ENCODE measurements at places on chromosomes 3 and 15.

DNA sequence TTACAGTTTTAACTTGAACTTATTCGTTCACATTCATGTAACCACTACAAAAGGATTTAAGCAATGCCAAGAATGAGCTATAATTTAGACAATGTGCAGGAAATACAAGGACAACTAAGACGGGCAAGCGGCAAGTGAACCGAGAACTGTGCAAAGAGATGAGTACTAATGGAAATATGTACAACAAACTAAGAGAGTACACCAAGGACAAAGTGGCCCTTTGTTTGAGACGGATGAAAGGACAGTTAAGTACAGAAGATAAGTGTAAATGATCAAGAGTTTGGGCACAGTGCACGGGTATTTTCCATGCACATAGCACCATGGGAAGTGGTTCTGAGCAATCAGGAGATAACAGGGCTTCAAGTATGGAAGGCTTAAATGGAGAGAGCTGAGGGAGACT is 281.7 kb downstream of the ROBO2 start:
- no peak for DNase-seq

DNA sequence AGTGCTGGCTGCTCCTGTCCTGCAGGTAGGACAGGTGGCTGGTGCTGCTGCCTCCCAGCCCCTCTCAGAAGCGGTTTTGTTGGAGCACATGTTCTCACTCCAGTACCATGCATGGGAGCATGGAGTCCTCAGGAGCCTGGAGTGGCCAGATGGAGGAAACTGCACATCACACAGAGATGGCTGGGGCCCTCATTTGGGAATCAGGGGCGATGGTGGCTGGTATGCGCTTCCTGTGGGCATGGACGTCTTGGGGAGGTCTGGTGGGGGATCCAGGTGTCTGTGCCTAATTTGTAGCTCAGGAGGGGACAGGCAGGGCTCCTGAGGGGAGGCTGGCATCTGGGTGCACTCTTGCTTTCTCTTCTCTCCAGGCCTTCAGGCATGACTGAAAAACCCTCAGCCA is 168.2 kb downstream of the KLF13 start:
- DNase-seq = no peak

DNA sequence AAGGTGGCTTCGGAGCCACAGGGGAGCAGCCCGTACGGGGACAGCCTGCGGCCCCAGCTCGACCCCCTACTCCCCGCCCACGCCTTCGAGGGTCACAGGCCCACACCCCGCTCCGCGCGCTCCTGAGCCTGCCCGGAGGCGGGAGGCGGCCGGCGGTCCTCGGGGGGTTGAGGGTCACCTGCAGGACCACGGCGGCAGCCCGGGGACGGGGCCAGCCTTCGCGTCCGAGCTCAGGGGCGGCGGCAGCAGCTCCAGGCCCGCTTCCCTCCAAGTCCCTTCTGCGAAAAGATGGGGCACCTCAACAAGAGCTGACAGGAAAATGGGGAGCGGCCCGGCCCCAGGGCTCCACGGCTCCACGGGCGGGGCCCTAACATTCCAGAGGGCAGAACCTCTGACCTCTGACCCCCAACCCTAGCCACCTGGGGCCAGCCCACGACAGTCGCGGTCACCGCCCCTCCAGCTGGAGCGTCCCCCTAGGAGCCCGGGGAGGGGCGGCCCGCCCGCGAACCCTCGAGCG is 428 bp downstream of the LYSMD4 start:
- no peak for DNase-seq

DNA sequence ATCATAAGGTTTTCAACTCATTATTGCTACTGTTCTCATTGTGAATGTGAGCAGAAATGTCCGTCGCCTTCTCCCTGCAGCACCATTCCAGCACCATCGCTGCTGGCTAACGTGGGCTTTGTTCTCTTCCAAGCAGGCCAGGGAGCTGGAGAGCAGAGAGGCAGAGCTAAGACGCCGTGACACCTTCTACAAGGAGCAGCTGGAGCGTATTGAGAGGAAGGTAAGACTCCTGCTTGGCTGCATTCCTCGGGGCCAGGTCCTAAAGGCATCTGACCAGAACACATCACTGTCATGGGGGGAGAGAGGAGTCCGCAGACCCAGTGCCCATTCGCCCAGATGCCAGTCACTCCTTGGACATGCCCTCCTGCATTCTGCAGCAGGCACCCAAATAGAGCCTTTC is 130.4 kb upstream of the PLXNA1 start:
- no peak for DNase-seq

GRCh38 chr3:177133860-177134815 is 63.1 kb downstream of the TBL1XR1 start:
- no peak for DNase-seq

GRCh38 chr15:45594319-45594718 is 7.1 kb downstream of the BLOC1S6 start:
- no peak for DNase-seq

GRCh38 chr3:57335283-57335938 is 42.9 kb upstream of the ASB14 start:
- DNase-seq = no peak

GRCh38 chr3:4340411-4341335 is 37.5 kb downstream of the SETMAR start:
- DNase-seq = no peak

DNA sequence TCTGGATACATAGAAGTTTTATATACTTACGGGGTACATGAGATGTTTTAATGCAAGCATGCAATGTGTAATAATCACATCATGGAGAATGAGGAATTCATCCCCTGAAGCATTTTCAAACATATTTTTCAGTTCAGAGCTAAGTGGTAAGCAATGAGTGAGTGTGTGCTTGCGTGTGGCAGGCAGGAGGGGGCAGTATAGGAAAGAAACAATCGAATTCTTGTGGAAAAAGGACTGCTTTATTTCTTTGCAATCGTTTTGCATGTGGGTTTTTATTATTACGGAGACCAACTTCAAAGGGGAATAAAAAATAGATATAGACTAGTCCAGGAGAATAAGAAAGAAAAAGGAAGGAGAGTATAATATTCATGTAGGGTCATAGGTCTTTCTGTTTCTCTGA is 271.6 kb downstream of the CHL1 start:
- DNase-seq = no peak

DNA sequence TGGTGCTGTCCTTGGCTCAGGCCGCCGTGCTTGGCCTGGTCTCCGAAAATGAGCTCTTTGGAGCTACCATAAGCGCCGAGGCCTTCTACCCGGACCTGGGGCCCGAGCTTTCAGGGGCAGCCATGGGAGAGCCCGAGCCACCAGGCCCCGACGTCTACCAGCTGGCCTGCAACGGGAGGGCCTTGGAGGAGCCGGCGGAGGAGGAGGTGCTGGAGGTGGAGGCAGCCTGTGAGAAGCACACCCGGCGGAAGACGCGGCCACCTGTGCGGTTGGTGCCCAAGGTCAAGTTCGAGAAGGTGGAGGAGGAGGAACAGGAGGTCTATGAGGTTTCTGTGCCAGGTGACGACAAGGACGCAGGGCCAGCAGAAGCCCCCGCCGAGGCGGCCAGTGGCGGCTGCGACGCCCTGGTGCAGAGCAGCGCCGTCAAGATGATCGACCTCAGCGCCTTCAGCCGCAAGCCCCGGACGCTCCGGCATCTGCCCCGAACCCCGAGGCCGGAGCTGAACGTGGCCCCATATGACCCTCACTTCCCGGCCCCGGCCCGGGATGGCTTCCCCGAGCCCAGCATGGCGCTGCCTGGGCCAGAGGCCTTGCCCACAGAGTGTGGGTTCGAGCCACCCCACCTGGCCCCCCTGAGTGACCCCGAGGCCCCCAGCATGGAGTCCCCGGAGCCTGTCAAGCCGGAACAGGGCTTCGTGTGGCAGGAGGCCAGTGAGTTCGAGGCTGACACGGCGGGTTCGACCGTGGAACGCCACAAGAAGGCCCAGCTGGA is 34.9 kb downstream of the IDH2 start:
- no peak for DNase-seq

DNA sequence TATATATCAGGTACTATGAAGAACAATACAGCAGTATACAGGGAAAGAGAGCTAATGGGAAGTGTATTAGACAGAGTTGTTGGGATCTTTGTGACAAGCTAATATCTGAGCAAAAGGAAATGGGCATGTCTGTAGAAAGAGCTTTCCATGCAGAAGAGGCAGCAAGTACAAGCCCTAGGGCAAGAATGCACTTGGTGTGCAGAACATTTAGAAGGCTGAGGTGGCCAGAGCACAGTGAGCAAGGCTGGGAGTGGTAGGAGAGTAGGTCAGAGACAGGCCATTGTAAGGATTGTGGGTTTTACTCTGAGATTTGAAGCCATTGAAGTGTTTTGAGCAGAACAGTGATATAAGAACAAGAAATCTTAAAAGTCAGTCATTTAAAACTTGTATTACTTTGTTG is 353.9 kb upstream of the TGFBR2 start:
- no peak for DNase-seq

DNA sequence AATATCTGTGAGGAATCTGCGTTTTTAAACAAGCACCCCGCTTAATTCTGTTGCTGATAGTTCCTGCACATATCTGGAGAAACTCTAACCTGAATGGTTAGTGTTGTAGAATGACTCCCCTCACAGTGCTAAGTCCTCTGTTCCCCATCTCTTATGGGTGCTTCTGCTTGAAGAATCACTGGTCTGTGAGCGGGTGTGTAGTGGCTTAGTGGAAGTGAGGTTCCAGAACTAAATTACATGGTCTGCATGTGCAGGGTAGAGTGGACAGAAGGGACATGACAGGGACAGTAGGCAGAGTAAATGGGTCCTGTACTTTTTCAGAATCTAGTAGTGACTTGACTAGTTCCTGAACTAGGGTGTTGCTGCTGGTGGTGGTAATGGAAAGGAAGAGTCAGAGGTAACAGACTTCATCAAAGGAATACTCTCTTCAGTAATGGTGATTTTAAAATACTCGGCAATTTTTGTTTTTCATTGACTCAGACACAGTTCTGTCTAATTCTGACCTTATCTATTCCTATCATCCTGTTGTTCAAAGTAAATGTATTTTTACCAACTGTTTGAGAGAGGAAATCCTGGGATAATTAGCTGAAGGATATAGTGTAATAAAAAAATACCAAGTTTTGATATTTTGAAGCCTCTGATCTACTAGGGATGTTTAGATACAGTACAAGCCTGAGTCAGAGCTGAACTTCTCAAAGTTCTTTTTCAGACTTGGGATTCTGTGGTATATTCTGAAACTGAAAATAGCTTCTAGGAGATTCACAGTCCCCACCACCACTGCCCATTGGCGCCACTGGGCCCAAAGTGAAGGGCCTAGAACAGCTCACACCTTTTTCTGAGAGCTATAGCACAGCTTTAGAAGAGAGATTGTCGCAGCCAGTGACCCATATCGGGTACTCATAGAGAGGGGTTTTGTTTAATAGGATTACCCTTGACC is 55.5 kb downstream of the FNDC3B start:
- no peak for DNase-seq

DNA sequence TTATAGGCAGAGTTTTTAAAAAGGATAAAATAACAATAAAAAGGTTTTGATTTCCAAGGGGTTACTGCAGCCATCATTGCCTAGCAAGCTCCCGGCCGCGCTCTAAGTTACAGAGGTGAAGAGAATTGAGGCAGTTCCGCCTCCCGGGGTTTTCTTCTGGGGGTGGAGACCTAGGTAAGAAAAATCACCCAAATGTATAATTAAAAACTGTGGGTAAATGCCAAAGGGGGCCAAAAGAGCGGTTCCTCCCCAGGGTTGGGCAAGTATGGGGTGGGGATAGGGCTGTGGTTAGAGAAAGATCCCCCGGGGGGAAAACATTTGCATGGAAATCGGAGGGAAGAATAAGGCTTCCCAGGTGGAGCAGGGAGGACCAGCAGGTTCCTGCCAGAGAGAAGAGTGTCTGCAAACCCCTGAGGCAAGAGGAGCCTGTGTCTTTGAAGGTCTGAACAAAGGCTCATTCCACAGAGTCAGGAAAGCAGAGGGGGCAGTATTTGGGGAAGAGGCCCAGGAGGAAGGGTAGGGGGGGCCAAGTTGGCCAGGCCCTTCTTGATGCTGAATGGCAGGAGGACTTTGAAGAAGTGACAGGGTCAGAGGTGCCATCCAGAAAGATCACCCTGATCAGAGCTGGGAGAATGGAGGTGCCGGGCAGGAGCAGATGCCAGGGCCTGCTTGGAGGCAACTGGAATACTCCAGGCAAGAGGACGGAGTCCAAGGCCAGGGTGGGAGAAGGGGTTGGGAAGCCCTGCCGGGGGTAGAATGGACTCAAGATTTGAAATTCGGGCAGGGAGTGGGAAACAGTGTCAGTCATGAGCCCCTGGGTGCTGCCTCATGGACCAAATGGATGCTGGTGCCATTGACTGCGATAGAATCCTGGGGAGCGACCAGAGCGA is 152.9 kb upstream of the RGMA start:
- DNase-seq = no peak

DNA sequence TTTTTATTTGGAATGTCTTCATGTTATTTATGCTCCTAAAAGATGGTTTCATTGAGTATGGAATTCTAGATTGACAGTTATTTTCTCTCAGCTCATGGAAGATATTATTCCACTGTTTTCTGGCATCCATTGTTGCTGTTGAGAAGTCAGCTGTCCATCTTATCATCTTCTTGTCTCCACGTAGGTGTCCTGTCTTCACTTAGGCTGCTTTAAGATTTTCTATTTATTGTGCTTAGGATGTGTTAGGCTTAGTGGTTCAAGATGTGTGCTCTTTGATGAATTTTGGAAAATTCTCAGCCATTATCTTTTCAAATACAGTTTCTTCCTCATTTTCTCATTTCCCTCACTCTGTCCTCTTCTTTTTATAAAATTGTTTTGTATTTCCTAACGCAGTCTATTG is 52.0 kb downstream of the SNRK start:
- no peak for DNase-seq

GRCh38 chr15:95249524-95249923 is 1018.2 kb downstream of the MCTP2 start:
- DNase-seq = no peak

DNA sequence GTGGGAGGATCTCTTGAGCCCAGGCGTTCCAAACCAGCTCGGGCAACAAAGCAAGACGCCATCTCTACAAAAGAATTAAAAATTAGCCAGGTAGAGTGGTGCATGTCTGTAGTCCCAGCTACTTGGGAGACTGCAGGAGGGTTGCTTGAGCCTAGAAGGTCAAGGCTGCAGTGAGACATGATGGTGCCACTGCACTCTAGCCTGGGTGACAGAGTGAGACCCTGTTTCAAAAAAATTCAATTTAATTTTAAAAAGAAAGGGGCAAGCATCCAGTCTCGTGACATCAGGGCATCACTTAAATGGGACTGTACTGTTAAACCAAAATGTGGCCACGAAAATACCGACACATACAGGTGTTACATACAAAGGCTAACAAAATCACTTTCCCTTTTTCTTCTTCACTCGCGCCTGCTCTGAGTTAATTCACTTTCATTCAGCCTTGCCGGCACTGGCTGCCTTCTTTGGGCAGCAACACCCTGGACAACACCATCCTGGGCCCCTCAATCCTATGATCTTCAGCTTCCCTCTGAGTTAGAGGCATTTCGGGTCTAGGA is 121.7 kb downstream of the LIPC start:
- no peak for DNase-seq

DNA sequence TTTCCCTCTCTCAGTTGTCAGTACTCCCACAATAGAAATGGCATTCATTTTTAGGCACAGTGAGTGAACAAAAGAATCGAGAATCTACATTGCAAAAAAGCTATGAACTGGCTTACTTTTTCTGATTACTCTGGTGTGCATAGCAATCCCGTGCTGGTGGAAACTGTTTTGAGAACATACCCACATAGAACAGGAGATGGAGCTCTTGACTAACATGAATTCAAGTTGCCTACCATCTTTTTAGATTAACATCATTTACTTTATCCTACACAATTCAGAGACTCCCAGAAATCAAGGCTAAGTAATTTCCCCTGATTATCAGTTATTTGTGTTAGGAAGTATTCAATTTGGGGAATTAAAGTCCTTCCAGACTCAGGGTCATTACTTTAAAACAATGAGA is 326.6 kb downstream of the ARPP21 start:
- DNase-seq = peak; percentile 18

- peak; percentile 68 for DNase-seq
Observed at GRCh38 chr3:33787328-33788009, 11.0 kb upstream of the PDCD6IP start.

All from HCEC 1CT (cell line).